Activated T-helper 1 cell treated with anti-CD3 and anti-CD28 coated beads, Interleukin-2, amount 50 U/mL, for 16 hours (primary cell): ENCODE measurements at places on chromosomes 2 and 18.

DNA sequence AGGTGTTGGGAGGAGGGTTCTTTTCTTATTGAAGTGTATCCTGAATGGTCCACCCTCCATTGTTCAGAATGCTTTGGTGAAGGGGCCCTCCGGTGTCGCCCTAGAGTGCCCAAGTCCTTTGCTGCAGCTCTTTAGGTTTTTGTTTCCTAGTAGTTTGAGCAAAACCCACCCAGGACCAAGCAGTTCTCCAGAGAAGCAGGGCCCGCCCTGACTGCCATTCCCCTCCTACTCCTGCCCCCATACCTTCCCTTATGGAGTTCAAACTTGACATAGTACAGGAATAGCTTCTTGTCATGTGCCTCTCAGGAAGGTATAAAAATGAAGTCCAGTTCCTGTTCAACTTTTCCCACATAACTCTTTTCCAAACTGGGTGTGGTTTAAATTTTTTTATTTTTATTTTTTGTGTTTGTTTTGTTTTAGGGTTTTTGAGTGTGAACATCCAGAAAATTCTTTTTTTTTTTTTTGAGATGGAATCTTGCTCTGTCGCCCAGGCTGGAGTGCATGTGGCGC, 5.6 kb downstream of the MERTK start:
- no peak for DNase-seq

- DNase-seq = no peak
Observed at GRCh38 chr2:88614497-88615157, 12.6 kb downstream of the EIF2AK3 start.

- DNase-seq = no peak
Observed at GRCh38 chr2:227819398-227819697, 5.7 kb downstream of the CCL20 start.

DNA sequence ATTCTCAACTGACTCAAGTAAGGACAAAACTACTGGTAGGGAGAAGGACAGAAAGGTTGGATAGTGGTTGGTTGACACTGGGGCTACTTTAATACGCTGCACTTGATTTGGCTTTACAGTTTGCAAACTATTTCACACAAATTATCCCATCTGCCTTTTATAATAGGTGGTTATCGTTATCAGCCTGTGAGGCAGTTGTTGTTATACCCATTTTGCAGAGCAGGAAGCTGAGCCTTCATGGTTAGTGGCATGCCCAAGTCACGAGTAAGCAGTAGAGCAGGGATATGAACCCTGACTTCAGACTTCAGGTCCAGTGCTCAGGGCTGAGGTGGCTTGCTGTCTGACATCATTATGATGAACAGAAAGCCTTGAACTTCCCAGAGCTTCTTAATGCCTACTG, 5.3 kb downstream of the CTIF start:
- no peak for DNase-seq

DNA sequence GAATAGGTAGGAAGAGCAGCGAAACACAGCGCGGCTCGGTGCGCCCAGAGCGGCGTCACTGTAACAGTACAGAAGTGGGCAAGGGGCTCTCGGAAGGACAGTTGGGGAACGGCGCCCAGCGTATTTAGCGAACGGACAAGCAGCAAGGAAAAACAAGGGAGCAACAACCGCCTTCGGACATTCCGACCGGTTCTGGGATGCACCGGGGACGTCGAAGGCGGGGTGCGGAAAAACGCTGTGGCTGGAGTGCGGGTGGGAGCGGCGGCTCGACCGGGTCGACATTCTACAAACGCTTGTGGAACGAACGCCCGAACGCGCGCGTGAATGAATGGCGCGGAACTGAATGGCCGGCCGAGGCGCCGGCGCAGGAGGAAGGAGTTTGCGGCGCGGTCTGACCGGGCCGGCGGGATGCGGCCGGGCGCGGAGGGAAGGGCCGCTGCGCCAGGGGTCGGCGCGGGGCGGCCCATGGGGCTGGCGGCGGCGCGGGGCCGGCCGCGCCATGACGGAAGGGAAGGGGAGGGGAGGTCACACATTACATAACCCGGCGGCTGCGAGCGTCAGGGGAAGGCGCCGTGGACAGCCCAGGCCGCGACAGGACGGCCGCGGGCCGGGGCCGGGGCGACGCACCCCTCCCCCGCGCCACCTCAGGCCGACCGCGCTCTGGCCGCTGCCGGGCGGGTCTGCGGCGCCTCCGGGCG, 605 bp downstream of the REV1 start:
- peak; percentile 6 for DNase-seq

- DNase-seq = peak; percentile 46
Observed at GRCh38 chr2:232315049-232315922, 63.3 kb upstream of the ALPP start.
